ENCODE measurements at places on chromosomes 2 and 18. TPM values are rescaled to one million over a fixed set of nuclear protein-coding genes. Genes with fewer than 3 reads are reported as not detected.

The LYPD6 gene
- 3.9 TPM for total RNA-seq

DNA sequence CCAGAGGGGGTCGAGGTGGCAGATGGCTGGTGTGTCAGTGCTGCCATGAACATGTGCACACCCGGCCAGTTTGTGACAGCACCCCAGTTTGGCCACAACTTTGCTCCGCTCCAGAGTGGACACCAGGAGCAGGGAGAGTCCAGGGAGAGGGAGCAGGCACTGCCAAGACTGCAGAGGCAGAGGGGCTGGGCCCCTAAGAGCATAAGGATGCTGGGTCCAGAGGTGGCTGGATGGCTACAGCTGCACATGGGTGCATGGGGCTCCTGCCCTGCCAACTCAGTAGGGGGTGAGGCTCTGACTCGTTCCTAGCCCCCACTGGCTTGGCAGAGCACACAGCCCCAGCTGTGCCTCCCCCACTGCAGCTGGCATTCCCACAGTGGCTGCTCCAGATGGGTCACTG lies 999.2 kb upstream of the CRIM1 start:
- DNase-seq = no peak

DNA sequence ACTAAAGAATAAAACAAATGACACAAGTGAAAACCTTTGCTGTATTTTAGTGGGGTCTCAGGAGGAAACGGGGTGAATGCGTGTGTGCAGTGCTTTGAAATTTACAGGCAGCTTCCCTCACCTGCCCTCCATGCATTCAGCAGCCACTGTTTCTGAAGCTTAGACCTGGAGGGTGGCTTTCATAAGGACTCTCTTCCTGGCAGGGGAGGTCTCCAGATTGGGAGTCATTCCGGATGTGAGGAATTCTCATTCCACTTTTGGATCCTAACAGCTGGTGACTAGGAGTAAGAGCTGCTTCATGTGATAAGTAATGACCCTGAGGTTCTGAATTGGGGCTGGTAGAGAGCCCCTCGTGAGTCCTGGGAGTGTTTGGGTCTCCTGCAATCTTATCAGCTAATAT lies 192.5 kb downstream of the SH3BP4 start:
- DNase-seq = no peak

GRCh38 chr2:41706286-41706685 lies 341.5 kb upstream of the PKDCC start:
- no peak for DNase-seq

- DNase-seq = peak; percentile 19
Observed at GRCh38 chr18:361100-361732, 93.4 kb upstream of the THOC1 start.

DNA sequence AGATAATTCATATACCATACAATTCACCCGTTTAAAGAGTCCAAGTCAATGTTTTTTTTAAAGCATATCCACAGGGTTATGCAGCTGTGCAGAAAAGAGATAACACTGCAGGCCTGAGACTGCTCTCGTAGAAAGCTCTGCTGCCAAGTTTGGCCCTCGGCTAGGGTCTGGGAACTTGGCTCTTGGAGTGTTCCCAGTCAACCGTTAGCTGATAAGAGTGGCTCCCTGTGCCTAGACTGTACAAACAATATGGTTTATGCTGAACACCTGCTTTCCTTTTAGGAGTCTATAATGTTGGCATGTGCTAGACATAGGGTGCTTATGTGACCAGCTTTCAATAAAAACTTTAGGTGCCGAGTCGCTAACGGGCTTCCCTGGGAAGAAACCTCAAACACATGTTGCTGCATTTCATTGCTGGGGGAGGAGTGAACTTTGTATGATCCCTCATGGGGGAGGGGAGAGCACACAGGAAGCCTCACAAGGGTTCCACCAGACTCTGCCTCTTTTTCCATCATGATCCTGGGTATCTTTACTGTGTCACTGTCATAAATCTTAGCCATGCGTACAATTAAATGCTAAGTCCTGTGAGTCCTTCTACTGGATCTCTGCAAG lies 34.7 kb downstream of the RFX8 start:
- no peak for DNase-seq

- DNase-seq = no peak
Observed at GRCh38 chr2:99960790-99961189, 181.6 kb downstream of the AFF3 start.
